ENCODE measurements at places on chromosomes 7 and 10.

- no peak for DNase-seq
Observed at GRCh38 chr10:131219584-131219886, 92.0 kb downstream of the TCERG1L start.

DNA sequence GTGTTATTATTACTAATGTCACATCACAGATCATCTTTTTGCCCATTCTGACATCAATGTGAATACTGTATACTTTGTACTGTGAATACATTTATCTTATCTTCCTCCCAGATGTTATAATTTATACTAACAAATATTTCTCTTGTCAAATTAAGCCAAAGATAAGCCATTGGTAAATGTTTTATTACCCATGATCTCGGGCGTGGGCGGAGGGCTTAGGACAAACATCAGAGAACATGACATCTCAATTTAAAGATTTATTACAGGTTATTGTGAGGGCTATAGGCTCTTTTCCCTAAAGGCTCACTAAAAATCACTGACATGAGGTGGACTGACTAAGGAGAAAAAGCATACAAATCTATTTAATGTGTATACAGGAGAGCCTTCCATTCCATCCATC is 58.2 kb upstream of the DGKB start:
- no peak for DNase-seq

DNA sequence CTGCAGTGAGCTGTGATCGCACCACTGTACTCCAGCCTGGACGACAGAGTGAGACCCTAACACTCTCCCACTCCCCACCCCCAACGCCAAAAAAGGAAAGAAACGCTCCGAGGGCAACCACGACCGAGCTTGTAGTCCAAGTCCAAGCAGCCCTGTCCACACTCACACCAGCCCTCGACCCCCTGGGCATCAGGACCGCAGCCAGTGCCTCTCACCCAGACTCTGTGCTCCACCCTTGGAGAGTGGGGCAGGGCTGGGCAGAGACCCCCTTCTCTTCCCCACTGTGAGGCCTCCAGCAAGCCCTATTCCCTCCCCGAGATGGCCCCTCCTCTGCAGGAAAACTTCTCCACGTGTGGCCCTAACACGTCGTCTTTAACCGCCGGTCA is 82.6 kb downstream of the FOXL3 start:
- no peak for DNase-seq

- DNase-seq: no peak
Observed at GRCh38 chr10:87862679-87863052, 667 bp downstream of the KLLN start.

- no peak for DNase-seq
Observed at GRCh38 chr7:47493976-47494911, 87.7 kb downstream of the TNS3 start.

- no peak for DNase-seq
Observed at GRCh38 chr10:132164761-132165278, 21.9 kb upstream of the DPYSL4 start.

- no peak for DNase-seq
Observed at GRCh38 chr7:130491841-130492522, at the start of gene MEST. Gene MEST (plus strand): TSS chr7:130492085. CDS start chr7:130492314, 229 bp downstream.

- DNase-seq: no peak
Observed at GRCh38 chr10:23829556-23829955, 379.4 kb upstream of the KIAA1217 start.

DNA sequence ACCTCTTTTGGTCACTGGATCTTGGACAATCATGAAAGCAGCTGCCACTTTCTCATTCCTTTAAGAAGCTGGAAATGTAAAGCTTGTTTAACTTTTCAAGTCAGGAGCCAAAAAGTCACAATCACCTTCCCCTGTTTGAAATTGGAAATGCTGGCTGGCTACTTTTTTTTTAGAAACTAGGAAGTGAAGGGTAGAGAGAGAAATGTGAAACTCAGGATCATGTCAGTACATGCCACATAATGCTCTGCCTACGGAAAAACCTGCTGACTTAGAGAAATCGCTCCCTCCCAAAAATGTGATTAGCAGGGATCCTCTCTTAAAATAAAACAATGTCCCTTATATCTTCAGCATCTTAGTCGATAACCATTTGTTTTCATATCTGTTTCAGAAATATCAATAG is 188.4 kb upstream of the C7orf33 start:
- DNase-seq: peak; percentile 25

DNA sequence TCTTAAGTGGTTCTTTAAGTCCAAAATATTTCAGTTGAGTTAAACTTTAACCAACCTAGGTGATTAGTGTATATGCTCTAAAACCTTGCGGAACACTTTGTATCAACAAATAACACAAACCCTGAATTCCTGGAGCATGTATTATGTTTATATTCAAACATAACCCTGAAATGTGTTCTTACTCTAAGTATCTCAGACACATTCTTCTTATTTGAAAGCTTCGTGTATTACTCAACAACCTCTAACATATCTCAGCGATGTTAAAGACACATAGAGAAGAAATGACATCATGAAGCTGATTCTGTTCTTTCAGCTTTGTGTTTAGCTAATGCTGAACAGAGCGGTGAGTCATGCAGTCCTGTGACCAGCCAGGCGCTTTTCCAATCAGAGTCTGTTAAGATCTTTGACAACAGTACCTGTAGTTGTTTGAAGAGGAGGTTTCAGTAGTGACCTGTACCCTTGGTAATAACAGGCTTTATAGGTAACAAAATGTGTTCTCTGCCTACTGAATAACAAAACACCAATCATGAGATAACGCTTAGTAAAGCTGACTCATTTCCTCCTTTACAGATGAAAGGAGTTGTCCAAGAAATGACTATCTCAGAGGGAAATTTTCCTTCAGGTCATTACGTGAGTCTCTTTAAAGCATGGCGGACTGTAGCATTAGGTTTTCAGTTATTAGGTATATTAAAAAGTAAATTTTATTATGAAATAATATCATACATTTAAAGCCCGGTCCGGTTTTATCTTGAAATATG is 67.3 kb upstream of the KLF6 start:
- DNase-seq: no peak

DNA sequence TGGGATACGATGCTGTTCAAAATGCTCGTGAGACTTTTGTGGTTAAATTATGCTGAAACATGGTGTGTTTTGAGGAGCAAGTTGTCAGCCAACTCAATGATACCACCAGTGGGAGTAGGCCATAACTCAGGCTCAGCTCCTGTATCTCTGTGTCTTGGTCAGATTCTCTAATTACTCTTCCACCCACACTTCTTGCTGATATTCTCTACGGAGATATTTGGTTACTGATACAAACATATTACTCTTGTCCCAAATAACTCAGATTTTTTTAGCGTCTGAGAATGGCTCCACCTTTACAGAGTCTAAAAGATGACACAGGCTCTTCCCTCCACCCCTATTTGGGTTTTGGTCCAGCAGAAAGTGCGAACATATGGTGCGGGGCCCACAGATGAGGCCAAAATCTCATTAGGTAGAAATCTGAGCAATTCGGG is 168.9 kb downstream of the PKD1L1 start:
- no peak for DNase-seq

- DNase-seq: peak; percentile 10
Observed at GRCh38 chr7:1386623-1387220, 72.5 kb downstream of the MICALL2 start.

- peak; percentile 29 for DNase-seq
Observed at GRCh38 chr7:120337308-120337907, 64.4 kb downstream of the KCND2 start.

- DNase-seq: no peak
Observed at GRCh38 chr7:63925262-63925625, 73.4 kb upstream of the ZNF722 start.

DNA sequence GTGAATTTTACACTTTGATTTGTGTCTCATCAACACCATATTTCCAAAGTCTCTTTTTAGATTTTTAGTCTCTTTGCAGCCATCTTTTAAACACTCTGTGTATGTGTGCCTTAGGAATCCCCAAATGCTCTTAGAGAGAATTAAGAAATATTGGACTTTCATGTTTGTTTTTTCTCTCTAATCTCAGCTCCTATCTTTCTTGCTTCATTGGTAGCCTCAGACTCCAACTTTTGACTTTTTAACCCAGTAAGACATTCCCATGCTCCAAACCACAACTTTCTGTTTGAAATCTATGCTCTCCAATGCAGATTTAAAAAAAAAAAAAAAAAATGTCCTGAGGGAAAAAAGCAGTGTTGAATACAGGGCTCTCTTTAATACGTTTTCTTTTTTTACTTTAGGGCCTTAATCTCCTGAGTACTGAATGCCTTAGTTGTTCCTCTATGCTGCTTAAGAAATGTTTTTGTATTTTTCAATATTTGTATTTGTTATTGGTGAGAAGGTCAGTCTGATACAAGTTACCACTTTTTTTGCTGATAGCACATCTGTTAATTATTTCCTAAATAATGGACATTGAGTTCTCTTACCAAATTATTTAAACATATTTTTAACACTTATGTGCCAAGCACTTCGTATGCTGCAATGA is 489.9 kb downstream of the NXPH1 start:
- DNase-seq: no peak

- DNase-seq: peak; percentile 96
Observed at GRCh38 chr7:77696057-77696642, at the start of gene RSBN1L. Gene RSBN1L (plus strand): TSS chr7:77696459. CDS start chr7:77696470, 11 bp downstream.

DNA sequence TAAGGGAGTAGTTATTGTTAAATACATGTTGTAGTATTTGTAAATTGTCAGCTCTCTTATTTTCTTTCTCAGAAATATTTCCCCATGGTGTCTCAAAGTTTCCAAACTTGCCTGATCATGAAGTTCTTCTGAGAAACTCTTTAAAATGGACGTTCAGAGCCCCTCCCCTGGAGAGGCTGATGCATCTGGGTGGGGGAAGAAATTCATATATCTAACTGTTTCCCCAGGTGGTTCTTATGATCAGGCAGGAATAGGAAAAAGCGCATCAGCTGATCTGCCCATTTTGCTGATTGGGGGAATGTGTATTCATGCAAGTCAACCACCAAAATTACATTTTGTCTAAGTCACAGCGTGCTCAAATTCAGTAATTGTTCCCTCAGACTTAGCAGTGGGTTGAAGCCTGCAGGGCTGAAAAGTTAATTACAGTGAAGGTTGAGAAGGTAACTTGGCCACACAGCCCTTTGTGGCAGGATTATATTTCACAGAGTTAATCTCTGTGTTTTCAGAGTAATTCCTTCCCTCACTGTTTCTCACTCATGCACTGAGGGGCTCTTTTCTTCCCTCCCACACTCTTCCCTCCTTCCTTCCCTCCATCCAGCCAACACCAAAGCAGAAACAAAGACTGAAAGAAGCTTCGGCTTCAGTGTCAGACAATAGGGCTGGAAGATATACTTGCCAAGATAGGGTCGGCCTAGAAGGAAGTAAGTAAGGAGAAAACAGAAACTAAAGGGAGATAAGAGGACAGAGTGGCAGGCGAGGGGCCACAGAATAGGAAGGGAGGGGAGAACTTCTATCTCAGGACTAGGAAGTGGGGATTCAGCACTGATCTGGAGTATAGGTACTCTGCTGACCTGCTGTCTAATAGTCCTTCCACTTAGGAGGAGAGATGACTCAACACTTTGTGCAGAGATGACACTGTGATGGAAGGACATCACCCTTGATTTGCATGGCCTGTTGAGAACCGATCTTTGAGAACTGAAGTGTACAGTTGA is 50.5 kb upstream of the STARD3NL start:
- DNase-seq: no peak

DNA sequence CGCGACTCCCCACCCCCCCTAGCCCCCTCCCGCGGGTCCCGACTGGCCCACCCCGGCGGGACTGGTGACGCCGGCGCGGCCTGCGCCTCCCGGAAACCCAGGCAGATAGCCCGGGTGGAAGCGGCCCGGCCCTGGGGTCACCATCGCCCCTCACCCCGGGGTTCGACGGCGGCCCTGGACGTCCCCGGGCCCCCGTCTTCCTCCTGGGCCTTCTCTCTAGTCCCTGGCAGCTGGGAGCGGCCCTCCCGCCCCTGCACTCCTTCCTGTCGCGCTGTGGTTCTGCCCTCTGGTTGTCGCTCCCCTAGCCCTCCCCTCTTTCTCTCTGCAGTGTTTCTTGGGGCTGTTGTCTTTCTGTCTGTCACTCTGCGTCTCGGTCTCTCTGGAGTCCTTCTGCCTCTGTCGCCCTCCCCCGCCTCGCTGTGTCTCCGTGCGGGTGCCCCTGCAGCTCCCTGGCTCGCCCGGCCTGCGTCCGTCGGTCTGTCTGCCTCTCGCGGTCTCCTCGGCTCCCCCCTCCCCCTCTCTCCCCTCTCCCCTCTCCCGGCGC is 90.5 kb upstream of the PAX2 start:
- peak; percentile 23 for DNase-seq

DNA sequence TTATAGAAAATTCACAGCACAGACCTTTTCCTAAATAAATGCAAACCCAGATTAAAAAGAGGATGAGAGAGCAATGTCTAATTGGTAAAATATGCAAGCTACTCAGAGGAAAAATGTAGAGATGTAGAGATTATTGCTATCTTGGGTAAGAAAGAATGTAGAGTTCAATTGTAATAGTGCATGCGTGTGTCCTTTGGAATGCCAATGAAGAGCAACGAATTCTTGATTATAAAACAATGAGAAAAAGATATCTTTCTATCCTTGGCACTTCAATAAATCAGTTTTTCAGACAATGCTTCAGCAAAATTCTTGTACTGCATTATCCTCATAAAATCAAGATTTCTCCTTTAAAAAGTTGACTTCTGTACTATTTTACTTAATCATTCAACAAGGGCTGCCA is 50.9 kb downstream of the SEMA3D start:
- DNase-seq: no peak

DNA sequence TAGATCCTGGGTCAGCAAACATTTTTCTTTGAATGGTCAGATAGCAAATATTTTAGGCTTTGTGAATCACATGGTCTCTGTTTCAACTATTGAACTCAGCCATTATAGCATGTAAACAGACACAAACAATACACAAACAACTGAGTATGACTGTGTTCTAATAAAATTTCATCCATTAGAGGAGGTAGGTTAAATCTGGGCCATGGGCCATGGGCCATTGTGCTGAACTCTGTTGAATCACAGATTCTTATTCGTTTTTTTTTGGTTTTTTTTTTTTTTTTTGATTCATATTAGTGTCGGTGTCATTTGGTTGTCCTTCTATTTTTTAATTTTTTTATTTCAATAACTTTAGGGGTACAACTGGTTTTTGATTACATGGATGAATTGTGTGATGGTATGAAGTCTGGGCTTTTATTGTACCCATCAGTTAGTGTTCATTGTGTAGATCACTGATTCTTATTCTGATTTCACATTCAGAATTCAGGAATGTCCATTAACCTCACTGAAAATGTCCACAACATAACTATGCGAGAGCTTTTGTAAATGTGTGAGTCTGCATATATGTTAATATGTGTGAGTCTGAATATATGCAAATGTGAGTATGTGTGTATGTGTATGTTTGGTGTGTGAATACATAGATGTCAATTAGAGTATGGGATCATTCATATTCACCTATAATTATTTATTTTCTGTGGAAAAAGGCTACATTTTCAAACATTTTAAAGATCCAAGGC is 443.7 kb upstream of the GRM3 start:
- DNase-seq: no peak

GRCh38 chr10:61399406-61399805 is 53.8 kb downstream of the TMEM26 start:
- DNase-seq: no peak

- no peak for DNase-seq
Observed at GRCh38 chr10:5522913-5523560, 1.7 kb upstream of the CALML3 start.

DNA sequence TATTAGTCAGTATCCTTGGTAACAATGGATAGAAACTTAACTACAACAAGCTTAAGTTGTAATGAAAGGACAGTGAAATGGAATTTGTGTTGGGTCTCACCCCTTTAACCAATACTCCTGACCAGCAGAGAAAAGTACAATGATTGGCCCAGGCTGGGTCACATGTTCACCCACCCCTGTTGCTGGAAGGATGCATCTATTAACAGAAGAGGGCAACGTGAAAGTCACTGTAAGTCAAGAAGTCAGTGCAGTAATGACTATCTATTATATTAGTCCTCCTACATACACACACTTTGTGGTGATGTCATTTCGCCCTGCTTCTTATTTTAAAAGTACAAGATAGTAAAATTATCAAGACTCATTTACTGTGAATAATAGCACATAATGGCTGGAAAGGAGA is 16.2 kb downstream of the PNLIPRP2 start:
- no peak for DNase-seq
